Activated naive CD8-positive, alpha-beta T cell treated with anti-CD3 and anti-CD28 coated beads for 36 hours (primary cell): ENCODE measurements at places on chromosomes 13 and 19.

GRCh38 chr19:19865750-19866610 is at the start of gene ZNF253:
Gene ZNF253, plus strand, starts transcription at chr19:19865882. Its CDS starts 115 bp downstream, at chr19:19865997.
- peak; percentile 95 for DNase-seq

DNA sequence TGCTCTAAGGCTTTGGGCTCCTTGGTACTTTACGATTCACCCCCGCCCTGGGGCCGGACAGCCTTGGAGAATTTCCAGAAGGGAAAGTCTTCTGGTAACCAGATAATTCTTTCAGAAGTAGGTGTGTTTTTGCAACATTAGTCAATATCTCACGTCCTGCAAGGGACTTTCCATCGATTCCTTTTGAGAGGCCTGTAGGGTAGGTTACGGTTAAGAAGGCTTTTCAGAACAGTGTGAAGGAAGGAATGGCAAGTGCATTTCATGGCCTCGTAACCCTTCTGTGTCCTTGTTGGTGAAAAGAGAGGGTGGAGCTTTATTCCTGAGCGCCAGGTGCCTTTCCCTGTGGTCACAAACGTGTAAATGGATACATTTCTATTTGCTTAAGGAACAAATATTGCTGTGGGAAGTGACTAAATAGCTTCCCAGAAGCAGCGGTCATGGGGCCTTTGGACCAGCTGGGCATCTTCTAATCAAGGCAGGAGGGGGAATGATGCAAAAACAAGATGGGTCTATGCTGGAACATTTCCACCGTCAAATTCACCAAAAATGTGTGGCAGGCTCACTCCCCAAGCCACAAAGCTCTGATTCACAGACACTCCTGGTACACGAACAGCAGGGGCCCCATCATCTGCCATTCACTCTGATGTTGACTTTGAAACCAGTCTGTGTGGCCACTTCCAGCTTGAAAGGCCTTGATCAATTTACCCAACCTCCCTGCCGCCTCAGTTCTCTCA is 99.2 kb downstream of the ANKRD10 start:
- no peak for DNase-seq

- no peak for DNase-seq
Observed at GRCh38 chr19:18526316-18526715, 4.4 kb upstream of the ELL start.

- DNase-seq, result no peak
Observed at GRCh38 chr13:59024434-59024833, 1139.3 kb downstream of the DIAPH3 start.

GRCh38 chr13:40341501-40341900 is 324.9 kb downstream of the FOXO1 start:
- DNase-seq, result no peak

GRCh38 chr13:26605845-26606244 is 48.4 kb downstream of the WASF3 start:
- no peak for DNase-seq

- peak; percentile 50 for DNase-seq
Observed at GRCh38 chr19:49327878-49328544, 3.0 kb upstream of the SLC6A16 start.

- DNase-seq, result no peak
Observed at GRCh38 chr19:38532939-38533338, 84.8 kb downstream of the MAP4K1 start.

- DNase-seq, result no peak
Observed at GRCh38 chr13:27391471-27391870, 32.9 kb upstream of the GTF3A start.

DNA sequence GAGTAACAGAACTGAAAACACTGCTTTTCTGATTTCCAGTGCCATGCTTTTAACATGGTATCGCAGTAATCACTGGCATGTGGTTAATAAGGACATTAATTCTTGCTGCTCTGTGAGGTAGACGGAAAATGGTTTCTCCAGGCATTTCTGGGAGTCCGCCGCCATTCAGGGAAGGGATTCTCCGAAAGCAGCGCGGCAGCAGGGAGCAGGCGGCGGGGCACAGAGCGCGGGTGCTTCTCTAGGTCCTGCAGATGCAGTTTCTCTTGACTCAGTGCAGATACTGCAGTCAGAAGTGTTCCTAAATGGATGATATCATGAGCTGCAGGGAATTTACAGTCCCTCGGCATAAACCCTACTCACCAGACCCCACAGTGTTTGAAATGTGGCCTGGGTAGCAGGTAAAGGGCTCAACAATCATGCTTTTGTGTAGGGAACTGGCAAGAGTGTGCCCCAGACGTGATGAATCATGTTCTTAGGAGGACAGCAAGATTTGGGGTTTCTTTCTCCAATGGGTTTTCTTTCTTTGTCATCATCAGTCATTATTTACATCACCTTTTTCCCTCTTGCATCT is 338.6 kb upstream of the ARGLU1 start:
- DNase-seq, result no peak

DNA sequence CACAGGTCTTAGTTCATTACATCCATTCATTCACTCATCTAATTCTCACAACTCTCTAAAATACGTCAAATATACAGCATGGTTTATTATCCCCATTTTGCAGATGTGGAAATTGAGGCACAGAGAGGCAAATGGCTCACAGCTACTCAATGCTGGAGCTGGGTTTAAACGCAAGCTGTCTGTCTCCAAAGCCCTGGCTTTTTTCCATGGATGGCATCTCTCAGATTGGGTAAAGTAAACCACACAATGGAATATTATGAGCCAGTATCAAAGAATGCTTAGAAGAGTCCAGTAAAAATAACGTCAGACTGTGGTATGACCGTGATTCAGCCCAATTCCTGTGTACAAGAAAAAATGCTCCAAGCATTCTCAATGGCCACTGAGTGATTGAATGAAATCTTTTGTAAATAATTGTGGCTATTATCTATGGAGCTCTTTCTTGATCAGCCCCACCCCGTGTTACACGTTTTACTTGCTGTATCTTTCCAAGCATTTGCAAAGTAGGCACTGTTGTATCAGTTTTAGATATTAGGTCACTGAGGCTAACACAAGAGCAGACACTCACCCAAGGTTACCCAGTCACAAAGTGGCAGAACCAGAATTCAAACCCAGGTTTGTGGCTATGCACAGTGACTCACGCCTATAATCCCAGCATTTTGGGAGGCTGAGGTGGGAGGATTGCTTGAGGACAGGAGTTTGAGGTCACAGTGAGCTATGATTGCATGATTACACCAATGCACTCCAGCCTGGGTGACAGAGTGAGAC is 5.5 kb upstream of the ACP7 start:
- no peak for DNase-seq

- no peak for DNase-seq
Observed at GRCh38 chr13:34779171-34779570, 162.9 kb upstream of the NBEA start.

DNA sequence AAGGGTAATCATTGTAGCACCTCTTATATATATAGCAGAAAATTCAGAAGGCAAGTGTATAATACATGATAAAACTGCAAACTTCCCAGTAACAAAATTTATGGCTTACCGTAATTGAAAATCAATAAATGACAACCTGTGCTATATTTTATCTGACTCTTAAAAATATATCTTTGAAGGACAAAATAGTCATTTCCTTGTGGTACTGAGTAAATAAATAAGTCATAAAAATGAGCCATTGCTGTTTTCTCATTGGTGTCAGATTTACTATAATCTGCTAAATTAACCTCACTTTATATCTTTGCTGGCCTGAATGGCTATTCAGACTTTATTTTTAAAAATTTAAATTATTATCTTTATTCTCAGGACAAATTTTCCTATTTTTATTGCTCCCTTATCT is 1319.1 kb upstream of the SPRY2 start:
- no peak for DNase-seq

DNA sequence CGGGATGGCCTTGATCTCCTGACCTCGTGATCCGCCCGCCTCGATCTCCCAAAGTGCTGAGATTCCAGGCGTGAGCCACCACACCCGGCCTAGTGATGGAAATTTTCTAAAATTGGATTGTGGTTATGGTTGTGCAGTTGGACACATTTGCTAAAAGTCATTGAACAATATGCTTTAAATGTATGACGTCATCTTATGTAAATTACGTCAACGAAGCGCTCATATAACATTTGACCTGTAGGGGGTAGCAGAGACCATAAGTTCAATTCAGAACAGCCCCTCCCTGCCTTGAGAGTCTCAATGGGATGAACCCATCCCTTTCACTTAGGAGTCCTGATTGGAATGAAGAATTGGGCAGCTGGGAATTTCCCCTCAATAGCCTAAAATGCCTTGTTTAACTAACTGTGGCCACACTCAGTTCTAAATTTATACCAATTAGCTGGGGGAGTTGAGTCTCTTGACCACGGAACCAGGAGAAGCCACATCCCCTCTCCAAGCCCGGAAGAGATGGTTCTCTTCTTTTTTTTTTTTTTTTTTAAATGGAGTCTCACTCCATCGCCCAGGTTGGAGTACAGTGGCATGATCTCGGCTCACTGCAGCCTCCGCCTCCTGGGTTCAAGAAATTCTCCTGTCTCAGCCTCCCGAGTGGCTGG is 15.2 kb upstream of the TLE6 start:
- DNase-seq, result no peak

DNA sequence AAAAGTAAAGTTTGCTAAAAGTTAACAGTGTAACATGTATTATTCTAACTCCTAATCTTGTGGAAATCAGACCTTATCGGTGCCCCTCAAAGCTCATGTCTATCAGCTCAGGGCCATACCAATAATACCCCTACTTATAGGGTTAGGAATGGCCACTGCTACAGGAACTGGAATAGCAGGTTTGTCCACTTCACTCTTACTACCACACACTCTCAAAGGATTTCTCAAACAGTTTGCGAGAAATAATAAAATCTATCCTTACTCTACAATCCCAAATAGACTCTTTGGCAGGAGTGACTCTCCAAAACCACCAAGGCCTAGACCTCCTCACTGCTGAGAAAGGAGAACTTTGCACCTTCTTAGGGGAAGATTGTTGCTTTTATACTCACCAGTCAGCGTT is 1677.7 kb downstream of the OLFM4 start:
- no peak for DNase-seq

GRCh38 chr13:94154367-94154766 is 325.1 kb downstream of the DCT start:
- DNase-seq, result no peak

- DNase-seq, result peak; percentile 46
Observed at GRCh38 chr13:40624383-40624782, 42.1 kb downstream of the FOXO1 start.

GRCh38 chr13:97359181-97360057 is 74.5 kb upstream of the RAP2A start:
- peak; percentile 28 for DNase-seq

- no peak for DNase-seq
Observed at GRCh38 chr13:41455725-41456419, 1.5 kb upstream of the RGCC start.

GRCh38 chr19:32863841-32864240 is 5.7 kb downstream of the SLC7A9 start:
- no peak for DNase-seq

DNA sequence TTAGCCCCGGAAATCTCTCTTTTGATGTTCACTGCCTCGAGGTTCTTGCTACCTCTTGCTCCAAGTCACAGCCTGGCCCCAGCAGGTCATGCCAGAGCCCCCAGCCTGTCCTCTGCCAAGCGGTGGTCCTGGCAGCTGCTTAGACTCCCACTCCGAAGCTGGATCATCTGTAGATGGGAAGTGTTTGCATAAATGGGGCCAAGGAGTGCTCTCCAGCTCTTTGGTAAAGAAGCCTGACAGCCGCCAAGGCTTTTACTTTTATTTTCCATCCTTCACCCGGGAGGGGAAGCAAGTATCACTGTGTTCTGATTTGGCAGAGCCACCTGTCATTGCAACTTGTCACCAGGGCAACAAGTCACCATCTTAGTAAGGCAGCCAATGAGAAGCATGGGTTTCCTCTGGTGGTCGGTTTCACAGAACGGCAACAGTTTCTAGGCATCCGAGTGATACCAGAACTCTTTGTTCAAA is 10.6 kb upstream of the RETN start:
- DNase-seq, result peak; percentile 69

DNA sequence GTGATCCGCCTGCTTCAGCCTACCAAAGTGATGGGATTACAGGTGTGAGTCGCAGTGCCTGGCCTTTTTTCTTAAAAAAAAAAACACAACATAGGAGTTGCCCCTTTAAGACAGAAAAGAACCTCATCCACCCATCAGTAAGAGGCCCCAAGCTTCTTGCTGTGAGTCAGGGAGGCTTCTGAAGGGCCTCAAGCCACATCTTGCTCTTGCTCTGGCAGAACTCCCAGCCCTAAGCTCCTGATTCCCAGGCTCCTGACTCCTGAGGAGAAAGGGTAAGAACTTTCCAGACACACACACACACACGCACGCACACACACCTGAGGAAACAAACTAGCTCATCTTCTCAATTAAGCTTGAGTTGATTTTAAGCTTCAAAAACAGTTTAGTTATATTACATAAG is 6.9 kb downstream of the ETFB start:
- no peak for DNase-seq

DNA sequence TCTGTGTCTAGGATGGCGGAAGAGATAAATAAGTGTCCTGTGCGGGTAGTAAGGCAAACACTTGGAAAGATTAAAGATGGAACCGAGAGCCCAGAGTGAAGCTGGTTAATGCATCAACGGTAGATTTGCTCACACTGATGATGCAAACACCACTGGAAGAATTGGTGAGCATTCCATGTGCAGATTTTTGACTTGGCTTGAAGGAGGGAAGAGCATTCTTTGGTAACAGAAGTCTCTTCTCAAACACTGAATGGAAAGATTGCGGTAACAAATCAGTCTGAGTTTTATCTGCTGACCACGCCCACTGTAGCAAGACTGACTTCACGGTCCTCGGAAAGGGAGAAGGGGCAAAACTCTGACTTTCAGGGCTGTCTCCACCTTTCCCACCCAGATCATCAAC is 112.5 kb downstream of the COL4A1 start:
- no peak for DNase-seq

GRCh38 chr13:80235166-80235966 is 105.6 kb downstream of the SPRY2 start:
- no peak for DNase-seq

DNA sequence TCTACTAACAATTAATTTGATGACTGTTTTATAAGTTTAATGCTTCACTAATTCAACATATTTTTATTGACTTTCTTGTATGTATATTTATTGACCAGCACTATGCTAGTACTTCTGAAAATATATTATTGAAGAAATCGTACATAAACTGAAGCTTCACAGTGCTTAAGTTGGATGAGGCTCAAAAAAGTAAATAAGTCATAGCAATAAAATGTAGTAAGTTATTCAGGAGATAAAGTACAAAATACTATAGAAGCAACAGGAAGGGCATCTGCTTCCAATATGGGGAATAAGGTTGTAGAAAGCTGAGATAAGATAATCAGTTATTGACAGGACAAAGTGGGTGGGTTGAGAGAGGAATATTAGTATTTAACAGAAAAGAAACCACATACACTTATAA is 944.9 kb upstream of the MIR17HG start:
- no peak for DNase-seq

- peak; percentile 91 for DNase-seq
Observed at GRCh38 chr19:45038931-45039893, at the start of gene CLASRP. Gene CLASRP, plus strand, starts transcription at chr19:45039045. Its CDS starts 1,168 bp downstream, at chr19:45040213.

- no peak for DNase-seq
Observed at GRCh38 chr19:47512948-47513319, 1.9 kb downstream of the NAPA start.
